Muscle of arm (tissue), 14 donors: ENCODE measurements at places on chromosomes 5 and 9. TPM values are rescaled to one million over a fixed set of nuclear protein-coding genes. Genes with fewer than 3 reads are reported as not detected.

GRCh38 chr9:120974181-120974580 is 47.6 kb upstream of the TRAF1 start:
- DNase-seq, result no peak

DNA sequence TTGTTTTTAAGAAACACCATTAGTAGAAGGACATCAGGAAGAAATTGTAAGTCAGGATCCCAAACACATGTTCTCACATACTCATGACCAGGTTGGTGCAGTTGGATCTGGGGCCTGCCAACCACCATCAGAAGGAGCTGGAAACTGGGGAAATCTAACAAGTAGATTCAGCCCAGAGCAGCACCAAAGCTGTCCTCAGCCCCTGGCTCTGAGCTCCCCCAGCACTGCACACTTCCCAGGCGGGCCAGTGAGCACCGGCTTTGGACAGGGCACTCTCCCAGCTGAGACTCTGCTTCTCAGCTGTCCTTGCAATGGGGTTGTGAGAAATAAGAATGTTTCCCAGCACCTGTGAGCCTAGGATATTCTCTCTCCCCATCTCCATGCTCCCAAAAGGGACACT is 162.5 kb downstream of the PAX5 start:
- no peak for DNase-seq

GRCh38 chr5:133612249-133612860 is at the start of gene FSTL4:
Gene FSTL4, minus strand, starts transcription at chr5:133612541.
- DNase-seq, result no peak

RNF183 gene
- polyA plus RNA-seq, result not detected

DNA sequence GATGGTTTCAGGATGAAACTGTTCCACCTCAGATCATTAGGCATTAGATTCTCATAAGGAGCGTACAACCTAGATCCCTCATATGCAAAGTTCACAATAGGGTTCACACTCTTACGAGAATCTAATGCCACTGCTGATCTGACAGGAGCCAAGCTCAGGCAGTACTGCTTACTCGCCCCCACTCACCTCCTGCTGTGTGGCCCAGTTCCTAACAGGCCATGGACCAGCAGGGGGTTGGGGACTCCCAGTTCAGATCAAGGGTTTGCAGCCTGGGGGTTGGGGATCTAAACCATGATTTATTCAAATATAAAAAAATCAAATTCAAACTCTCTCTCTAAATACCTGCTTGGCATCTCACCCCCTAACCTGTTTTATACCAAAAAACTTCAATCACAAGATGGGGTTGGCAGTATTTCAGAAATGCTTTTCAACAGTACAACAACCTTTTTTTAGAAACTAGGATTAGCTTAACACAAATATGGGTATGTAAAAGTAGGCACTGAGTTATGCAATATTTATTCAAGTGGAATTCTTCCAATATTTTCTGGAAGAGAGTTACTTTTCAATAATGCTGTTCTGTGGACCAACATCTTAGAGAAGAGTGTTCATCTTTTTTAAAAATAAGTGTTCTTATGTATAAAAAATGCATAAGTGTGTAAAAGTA is 30.1 kb upstream of the SLC12A2 start:
- DNase-seq, result no peak

DNA sequence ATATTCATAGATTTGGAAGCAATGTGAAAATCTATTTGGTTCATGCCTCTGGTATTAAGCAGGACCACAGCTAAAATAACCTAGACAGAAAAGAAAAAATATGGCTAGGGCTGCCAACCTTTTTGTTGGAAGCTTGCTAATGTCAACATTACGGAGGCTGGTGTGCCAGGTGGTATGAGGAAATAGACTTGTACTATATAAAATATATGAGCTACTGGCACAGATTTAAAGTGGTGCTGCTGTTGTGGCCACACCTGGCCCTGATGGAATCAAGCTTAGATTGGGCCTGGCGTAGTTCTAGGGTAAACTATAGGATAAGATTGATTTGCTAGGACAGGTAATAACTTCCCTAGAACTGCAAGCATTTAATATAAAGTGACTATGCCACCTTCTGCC is 10.6 kb upstream of the PARP8 start:
- DNase-seq, result no peak

- DNase-seq, result no peak
Measured at GRCh38 chr5:9059920-9060691, 485.8 kb downstream of the SEMA5A start.

DNA sequence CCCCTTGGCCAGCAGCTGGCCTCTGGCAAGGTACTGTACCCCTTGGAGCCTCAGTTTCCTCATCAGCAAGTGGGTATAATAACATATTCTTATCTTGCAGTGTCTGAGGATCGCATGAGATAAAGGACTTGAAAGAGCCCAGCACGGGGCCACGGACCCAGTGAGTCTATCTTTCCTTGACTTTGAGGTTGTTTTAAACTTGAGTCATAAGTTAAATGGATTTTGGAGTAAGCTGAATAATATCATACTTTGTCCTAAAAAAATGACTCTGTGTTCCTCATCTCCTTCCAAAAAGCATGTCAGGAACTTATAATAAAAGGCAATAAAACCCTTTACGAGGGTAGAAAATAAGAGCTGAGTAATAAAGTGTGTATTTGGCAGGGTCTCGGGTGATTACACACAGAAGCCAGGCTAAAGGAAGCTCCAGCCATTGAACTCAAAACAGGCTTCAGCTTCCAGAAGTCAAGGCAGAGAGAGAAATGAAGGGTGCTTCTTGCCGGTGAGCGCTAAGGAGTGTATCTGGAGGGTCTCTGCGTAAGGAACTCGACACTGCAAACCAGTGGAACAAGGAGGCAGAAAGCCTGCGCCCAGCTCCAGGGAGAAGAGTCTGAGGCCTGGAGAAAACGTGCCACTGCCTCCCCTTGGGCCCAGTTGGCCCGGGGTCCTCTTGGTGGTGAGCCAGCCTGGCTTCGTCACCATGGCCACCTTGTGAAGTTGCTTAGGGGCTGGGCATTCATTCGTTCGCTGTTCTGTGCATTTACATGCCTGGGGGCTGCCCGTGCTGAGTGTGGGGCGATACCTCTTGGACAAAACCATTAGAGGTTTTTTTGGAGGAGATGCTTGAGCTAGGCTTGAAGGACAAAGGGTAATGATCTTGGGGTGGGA is 72.4 kb upstream of the PHYKPL start:
- DNase-seq, result no peak

DNA sequence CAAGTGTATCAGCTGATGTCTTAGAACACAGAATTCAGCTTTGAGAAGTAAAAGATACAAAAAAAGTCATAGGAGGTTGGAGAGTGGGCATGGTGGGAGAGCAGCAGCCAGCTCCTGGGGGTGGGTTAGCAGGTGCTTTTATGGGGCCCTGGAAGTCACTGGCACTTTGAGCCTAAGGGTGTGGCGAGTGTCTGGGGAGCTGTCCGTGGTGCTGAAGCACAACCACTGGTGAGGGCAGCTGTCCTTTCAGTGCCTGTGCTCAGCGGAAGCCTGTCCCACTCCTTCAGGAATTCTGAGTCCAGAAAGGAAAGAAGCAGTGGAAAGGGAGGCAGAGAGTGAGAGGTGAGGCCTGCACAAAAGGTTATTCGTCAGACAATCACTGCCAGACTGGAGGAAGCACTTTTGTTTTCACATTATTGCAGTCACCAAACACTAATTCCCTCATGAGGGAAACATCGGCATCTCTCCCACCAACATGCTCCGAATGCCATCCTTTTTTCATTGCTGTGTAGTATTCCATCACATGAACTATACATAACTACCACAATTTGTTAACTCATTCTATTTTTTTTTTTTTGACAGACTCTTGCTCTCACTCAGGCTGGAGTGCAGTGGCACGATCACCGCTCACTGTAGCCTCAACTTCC is 59.4 kb upstream of the RAPGEF1 start:
- DNase-seq, result peak; percentile 43

ACTL7A gene
- not detected for polyA plus RNA-seq

ADAMTS19 gene
- 10.5 TPM for polyA plus RNA-seq

PRDM9 gene
- not detected for polyA plus RNA-seq

GRCh38 chr9:25260046-25260445 is 418.2 kb downstream of the TUSC1 start:
- DNase-seq, result no peak

- DNase-seq, result no peak
Measured at GRCh38 chr9:99336005-99336404, 113.9 kb downstream of the SEC61B start.

- no peak for DNase-seq
Measured at GRCh38 chr5:75439276-75439675, 72.2 kb downstream of the CERT1 start.

- DNase-seq, result peak; percentile 15
Measured at GRCh38 chr9:95250462-95251221, 66.9 kb downstream of the FANCC start.

PCDHA4 gene
- not detected for polyA plus RNA-seq

DNA sequence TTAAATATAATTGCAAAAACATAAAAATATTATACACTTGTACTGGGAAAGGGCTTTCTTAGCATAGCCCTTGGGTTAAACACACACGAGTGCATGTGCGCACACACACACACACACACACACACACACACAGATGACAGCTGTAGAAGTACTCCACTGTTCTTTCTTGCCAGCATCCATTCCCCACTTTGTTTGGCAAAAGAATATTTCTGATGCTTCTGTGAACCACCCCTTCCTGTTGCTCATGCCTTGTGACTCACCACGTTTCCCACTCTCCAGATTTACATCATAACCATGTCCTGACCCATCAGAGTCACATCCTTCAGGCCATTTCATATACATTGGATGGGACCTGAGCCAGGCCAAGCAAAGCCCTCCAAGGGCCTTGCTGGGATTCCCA is 280.1 kb downstream of the DNAH5 start:
- no peak for DNase-seq

GRCh38 chr9:69865986-69866385 is 45.4 kb downstream of the CFAP95 start:
- DNase-seq, result no peak

CRAT gene
- not detected for polyA plus RNA-seq

SLC46A2 gene
- 0.31 TPM for polyA plus RNA-seq

DNA sequence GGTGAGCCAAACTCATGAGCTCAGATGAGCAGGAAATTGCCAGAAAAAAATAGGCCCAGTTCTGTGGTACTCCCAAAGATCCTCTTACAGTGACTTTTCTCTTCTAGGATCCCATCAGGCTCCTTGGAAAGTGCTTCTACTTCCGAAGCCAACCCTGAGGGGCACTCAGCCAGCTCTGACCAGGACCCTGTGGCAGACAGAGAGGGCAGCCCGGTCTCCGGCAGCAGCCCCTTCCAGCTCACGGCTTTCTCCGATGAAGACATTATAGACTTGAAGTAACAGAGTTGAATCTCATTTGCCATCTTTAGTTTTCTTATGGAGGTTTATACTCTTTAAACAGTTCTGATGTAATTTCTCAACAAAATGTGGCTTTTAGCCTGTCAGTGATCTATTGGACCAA is 4.0 kb upstream of the SLC2A8 start:
- no peak for DNase-seq

- DNase-seq, result no peak
Measured at GRCh38 chr9:131635285-131635684, 90.0 kb downstream of the PRRT1B start.

ADGRV1 gene
- polyA plus RNA-seq, result 0.84 TPM

PHF2 gene
- 35.0 TPM for polyA plus RNA-seq

ARRDC1 gene
- 26.4 TPM for polyA plus RNA-seq

GRCh38 chr9:88164850-88165249 is 26.6 kb upstream of the SPATA31C2 start:
- no peak for DNase-seq

SPAAR gene
- polyA plus RNA-seq, result 1.7 TPM

DNA sequence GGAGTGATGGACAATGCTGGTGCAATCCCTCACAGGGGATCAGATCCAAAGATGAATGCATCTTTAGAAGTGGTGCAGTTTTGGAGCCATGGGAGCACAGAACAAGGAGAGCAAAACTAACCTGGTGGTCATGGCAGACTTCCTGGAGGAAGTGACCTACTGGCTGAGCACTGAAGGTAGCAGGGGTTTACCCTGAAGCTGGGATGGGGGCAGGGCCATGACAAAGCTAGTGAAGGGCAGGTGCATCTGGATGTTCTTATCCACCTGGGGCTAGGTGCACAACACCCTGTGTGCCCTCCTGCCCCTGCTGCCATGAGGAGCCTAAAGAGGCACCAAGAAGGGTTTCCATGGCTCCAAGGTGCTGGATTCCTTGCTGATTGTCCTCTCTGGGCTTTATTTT is 11.5 kb upstream of the PITX1 start:
- no peak for DNase-seq

DNA sequence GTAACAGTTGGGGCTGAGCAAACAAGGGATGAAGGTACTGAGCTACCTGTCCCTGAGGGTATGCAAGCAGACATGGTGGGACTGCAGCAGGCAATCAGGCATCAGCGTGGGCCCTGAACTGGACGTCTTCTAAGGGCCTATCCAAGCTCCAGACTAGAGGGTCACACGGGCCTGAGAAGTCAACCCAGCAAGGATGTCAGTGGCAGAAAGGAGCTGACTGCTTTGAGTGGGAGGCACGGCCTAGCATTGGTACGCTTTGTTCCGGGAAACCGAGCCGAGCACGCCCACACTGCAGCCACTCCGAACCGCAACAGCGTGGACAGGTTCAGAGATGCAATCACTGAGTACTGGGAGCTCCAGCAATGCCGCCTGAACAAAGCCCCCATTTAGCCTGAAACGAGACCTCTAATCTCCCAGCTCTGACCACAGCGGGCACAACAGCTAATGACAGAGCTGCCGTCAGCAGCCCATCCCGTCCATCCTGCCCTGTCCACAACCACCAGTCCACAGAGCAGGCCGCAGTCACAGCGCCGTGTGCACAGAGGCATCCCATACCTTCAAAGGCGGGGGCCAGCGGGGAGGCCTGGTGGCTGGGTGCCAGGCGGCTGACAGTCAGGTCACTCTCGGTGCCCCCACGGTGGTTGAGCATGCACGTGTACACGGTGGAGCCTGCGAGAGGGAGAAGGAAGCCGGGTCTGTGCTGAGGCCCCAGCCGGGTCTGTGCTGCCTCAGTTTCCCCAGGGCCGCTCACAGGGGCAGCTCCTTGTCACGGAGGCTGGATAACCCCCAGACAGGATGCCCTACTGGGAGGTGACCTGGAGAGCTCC is 44.2 kb downstream of the SARDH start:
- no peak for DNase-seq

SLC1A3 gene
- polyA plus RNA-seq, result not detected

DROSHA gene
- polyA plus RNA-seq, result 55.0 TPM

- no peak for DNase-seq
Measured at GRCh38 chr5:88700121-88700520, 182.9 kb downstream of the MEF2C start.

GRCh38 chr9:104206766-104207165 is 112.7 kb downstream of the SMC2 start:
- DNase-seq, result no peak
